AG08395 (cell line): ENCODE measurements at places on chromosomes 5 and 9.

GRCh38 chr5:117888688-117889087 lies 1099.7 kb downstream of the DTWD2 start:
- DNase-seq, result no peak

GRCh38 chr5:107373549-107374263 lies 297.0 kb downstream of the EFNA5 start:
- DNase-seq, result no peak

DNA sequence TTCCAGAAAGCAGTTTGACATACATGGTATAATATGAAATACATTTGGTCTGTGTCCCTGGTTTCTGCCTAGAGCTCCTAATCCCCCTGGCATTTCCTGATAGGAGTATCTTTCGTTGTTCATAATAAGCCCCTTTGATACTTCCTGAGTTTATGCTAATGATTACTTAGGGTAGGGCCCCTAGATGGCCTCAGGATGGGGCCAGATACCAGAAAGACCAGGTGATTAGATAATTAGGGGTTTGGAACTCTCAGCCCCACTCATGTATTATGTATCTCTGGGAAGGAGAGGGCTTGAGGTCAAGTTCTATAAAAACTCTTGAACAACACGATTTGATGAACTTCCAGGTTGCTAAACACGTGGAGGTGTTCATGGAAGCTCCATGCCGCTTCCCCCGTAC lies 163.3 kb upstream of the ZNF608 start:
- DNase-seq, result no peak

DNA sequence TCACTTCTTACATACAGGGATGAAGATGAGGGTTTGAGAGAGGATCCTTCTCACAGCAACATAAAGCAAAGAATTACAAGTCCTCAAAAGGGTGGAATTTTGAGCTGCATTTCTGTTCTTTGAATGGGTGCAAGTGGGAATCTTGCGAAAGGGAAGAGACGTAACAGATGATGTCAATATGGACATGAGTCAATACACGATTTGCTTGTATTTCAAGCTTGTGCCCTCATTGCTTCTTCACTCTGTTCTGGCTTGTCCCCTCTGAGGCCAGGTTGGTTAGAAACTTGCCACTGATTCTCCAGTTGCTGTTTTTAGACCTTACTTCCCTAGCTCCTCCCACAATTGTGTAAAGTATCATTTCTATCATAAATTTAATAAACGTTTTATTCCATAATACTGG lies 104.8 kb upstream of the CLINT1 start:
- no peak for DNase-seq

GRCh38 chr9:114271556-114272510 lies 51.1 kb upstream of the ORM1 start:
- DNase-seq, result peak; percentile 54

- no peak for DNase-seq
These were observed 1076.7 kb downstream of the NR2F1-AS1 start for GRCh38 chr5:92504346-92504745.

GRCh38 chr5:159905496-159905895 lies 10.8 kb upstream of the ADRA1B start:
- peak; percentile 90 for DNase-seq

DNA sequence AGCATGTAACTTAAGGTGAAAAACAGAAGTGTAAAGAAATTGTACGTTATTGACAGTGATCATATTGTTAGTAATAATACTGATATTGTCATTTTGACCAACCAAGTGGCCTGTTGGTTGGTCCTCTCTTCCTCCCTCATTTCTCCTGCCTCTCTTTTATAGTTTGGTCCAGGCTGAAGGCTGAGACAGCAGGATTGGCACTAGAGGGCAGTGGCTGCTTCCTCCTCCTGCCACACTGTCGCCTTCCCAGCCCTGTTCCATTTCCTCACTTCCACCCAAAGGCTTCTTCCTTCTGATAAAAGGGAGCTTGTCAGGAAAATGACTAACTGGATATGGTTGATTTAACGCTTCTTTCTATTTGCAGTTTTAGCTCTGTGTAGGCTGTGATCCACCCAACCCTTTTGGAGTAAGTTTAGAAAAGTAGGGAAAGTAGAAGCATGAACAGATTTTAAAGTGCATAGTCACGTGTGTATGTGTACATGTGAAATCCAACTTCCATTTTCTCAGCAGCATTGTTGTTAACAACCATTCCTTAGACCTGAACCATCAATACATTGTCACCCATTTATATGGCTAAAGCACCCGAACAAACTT lies 35.6 kb downstream of the PTCD2 start:
- peak; percentile 71 for DNase-seq

- no peak for DNase-seq
These were observed 177.3 kb downstream of the C9orf152 start for GRCh38 chr9:110030632-110031031.

DNA sequence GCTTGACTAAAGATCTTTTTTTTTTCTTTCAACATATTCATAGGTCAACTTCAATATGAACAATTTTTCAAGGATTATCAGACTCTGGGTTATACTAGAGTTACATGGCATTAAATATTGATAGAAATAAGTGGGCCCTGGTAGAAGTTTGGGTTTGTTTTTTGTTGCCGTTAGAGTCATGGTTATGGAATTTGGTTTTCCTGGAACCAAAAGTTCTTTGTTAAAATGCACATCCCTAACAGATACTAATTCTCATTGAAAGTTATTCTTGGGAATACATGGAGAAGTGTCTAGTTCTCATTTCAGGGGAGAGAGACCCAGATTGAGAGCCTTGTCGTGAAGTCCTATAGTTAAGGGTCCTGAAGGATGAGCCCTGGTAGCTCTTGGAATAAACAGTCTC lies 124.9 kb downstream of the FGF1 start:
- DNase-seq, result peak; percentile 32
